ENCODE measurements at places on chromosomes 1 and 21. TPM values are rescaled to one million over a fixed set of nuclear protein-coding genes. Genes with fewer than 3 reads are reported as not detected.

DNA sequence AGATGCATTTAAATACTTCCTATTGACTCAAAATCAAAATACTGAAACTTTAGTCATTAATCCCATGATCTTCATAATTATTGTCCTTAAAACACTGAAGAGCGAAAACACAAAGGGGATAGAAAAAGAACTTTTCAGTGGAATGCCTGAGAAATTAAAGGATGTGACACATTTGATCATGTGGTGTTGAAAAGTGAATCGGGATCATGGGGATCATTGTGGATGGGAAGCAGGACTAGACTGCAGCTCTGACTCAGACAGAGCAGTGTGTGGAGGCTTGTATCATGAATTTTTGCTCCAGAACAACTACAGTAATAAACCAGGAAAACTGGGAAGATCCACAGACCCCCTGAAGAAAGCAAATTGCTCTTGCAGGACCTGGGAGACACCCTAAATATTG is 161.1 kb upstream of the CXADR start:
- peak; percentile 53 for DNase-seq

DNA sequence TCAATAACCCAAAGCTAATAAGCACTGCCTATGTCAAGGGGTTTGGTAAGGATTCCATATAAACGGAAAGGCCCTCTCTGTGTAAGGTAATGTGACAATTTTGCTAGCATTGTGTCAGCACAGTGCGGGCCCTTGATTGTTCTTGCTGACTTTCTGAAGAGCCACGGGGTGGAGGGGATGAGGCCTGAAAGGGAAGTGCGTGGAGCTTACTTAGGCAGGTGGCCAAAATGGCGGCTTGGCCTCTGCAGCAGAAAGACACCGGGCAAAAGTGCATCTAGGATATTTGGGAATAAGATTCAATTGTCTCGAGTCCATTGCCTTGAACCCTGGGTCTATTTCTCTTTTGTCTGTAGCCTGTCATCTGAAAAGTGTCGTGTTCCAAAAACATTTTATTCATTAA is 114.3 kb downstream of the TGFB2 start:
- peak; percentile 72 for DNase-seq

The CA6 gene
- not detected for total RNA-seq

The OR2L3 gene
- not detected for total RNA-seq

- DNase-seq: no peak
Measured at GRCh38 chr1:101188331-101188730, 48.5 kb upstream of the S1PR1 start.

DNA sequence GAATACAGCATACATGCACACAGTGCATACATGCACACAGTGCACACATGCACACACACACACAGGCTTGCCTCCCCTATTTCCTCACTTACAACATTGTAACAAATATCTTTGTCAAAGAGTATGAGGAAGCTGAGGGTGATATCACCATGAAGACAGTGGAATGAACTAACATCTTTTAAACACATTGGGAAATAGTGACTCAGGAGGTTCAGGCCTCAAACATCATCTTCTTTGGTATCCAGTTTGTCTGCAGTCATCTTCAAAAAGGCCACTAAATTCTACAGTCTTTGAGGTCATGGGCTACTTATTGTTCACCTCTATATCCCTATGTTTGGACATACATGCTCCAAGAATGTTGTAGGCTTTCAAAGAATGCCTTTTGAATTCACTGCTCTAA is 2.1 kb upstream of the LCE2B start:
- no peak for DNase-seq

DNA sequence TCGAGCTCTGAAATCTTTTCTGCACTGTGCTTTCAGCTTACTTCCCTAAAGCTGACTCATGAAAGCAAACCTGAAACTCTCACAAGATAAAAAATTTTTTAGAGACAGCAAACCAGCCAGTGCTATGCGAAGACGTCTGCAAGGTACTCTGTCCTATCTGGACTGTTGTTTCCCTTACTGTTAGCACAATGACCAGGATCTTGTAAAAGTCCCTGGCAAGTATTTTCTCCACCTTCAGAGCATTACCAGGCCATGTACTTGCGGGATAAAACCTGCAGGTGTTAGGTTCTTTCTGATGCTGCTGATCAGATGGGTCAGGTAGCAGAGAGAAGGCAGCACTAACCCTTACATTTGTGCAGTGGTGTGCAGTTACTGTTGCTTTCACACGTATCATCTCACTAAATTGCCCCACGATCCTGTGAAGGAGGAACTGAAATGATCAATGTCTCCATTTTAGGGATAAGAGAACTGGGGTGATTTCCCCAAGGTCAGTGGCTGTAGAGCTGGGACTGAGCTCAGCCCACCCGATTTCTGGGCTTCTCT is 56.6 kb downstream of the PLXNA2 start:
- no peak for DNase-seq

DNA sequence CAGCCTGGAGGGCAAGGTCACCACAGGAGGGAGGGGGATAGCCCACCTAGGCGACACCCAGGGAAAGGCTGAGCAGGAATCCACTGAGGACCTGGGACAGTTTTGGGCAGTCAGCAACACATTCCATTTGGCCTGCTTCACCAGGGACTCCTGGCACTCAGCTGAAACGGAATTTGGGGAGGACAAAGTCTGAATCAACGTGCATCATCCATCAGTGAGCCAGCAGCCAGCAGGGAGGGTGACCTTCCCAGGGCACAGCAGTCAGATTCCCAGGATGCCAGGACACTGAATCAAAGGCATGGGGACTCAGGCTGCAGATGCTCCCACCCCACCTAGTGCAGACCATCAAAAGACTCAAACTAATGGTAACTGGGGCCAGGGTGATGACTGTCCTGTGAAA is 4.6 kb downstream of the SH3BP5L start:
- DNase-seq: peak; percentile 46

DNA sequence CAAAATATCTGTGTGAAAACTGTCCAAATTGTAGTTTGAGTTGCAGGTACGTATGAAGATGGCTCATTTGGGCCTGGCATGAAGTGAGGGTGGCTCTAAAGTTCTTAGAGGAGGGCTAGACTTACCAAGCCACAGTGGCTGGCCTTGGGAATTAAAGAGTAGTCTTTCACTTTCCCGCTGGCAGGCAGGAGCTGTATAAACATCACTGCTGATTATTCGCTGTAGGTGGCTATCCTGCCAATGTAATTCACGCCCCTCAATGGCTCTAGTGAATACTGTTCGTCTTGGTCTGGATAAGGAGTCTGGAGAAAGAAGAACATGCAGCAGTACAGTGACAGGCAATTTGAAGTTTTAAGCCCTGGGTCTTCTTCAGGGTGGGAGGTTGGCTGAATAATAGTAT is 31.0 kb downstream of the UROD start:
- no peak for DNase-seq

DNA sequence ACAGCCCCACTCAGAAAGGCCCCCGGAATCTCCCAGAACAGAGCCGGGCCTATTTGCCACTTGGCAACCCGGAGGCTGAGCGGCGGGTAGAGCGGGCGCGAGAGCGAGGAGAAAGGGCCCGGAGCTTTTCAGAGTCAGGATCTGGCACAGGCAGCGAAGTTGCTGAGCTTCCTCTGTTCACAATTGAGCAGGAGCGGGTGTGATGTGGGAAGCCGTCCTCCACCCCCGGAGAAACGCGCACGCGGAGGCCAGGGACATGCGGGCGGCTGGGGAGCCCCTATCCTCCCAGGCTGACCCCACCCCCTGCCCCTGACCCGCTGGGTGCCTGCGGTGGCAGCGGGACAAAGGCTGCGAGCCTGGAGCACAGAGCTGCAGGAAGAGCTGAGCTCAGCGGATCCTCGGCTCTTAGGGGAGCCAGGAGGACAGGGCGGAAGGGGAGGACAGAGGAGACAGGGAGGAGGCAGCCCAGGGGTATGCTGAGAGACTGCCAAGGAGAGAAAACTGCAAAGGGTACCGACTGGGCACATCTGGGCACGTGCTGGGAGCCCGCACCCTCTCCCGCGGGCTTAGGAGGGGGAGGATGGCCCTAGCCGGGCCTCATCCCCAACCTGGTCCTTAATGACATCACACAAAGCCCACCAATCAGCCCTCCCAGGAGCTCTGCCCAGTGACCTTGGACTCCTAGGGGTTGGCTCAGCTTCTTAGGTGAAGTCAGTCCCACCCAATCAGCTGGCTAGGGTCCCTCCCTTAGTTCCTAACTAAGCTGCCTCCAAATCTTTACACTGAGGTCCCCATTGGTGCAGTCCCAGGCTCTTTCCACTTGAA is 9.3 kb downstream of the KIF21B start:
- DNase-seq: no peak

GRCh38 chr21:43884012-43884860 is 19.2 kb downstream of the AGPAT3 start:
- DNase-seq: no peak

The ZFP69 gene
- 1.3 TPM for total RNA-seq

DNA sequence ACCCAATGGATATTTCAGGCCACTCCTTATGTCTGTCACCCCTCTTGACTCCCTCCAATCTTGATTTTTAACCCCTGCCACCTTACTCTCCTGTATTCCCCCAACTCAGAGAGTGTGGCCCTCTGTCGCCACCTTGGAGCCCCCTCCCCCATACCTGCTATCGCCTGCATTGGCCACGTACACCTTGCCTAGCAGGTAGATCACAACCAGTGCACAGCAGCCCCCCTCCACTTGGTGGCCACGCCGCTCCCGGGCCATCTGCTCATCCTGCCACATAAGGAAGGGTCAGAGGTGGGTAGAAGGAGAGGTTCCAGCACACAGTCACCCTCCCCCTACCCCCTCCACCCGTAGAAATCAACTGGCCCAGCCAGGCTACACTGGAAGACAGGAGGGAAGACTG is 2.9 kb downstream of the PPM1J start:
- no peak for DNase-seq

- no peak for DNase-seq
Measured at GRCh38 chr1:240652549-240652948, 40.6 kb upstream of the GREM2 start.

DNA sequence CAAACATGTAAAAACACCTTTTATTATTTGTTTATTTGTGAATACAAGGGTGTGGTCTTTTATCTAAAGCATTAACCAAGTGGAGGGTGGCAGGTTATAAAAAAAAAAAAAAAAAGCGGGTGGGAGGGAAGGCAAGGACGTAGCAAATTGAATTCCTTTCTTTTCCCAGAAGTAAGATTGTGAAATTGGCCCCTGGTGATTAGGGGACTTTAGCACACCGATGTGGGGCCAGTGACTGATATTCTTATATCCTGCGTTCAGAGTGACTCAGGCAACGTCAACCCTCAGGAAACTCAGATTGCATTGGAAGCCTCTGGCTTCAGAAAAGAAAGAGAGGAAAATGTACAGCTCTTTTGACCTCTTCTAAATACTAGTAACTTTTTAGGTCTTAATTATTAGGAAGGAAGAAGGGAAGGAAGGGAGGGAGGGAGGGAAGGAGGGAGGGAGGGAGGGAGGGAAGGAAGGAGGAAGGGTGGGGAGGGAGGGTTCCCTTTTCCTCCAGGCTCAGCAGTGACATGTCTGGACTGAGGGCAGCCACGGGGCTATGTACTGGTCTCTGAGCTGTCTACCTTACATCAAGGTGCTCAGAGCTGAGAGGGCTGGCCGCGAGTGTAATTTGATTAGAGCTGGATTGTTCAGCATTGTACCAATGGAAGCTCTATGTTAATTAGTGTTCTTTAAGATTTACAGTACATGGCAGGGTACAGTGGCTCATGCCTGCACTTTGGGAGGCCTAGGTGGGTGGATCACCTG is 30.2 kb downstream of the EVA1C start:
- peak; percentile 81 for DNase-seq

- no peak for DNase-seq
Measured at GRCh38 chr1:61173118-61173517, 90.8 kb downstream of the NFIA start.

The KRTAP19-3 gene
- not detected for total RNA-seq

- peak; percentile 93 for DNase-seq
Measured at GRCh38 chr21:32328595-32328994, 29.9 kb downstream of the MRAP start.

DNA sequence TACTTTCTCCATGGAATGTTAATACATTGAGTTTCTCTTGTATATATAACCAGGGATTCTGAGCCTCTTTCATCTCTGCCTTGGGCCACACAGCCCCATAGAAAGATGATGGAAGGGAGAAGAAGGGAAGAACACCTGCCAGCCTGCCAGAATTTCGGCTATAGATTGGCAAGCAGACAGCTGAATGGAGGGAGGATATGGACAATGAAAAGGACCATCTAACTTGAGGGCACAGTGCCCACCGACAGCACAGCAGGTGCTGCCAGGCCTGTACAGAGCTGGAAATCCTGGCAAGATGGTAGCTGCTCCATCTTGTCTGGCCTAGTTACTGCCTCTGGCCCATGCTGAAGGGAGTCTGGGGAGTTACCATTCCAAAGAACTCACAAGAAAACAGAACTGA is 244.3 kb downstream of the FGGY start:
- DNase-seq: no peak

GRCh38 chr1:205590457-205590768 is 41.4 kb downstream of the ELK4 start:
- no peak for DNase-seq

The TRIM17 gene
- not detected for total RNA-seq

- DNase-seq: peak; percentile 3
Measured at GRCh38 chr1:84301785-84302385, 377 bp downstream of the SAMD13 start.

The ITGB2 gene
- 0.22 TPM for total RNA-seq

- DNase-seq: no peak
Measured at GRCh38 chr1:33277488-33278084, 21.3 kb downstream of the ZNF362 start.

DNA sequence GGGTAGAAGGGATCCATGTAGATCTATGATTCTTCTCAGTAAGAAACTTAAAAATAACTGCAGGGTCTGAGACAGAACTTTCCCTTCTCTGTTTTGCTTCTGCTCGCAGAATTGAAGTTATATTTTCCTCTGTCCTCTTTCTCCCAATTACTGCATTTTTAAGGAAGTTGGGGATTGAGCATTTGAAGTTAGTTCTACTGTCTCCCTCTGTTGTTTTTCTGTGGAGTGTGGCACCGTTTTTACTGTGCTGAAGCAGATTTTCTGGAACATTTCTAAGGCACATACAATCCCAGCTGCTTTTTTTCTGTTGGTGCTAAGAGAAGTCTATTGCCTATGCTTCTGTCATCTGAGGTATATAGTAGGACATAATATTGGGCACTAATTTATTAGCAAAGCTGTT is 43.3 kb downstream of the RASAL2 start:
- no peak for DNase-seq

- DNase-seq: peak; percentile 66
Measured at GRCh38 chr1:16082283-16083038, 9.0 kb upstream of the FAM131C start.

The KLF17 gene
- total RNA-seq: not detected

Measured in lung microvascular endothelial cell (primary cell).